Frontal cortex (tissue), 4 donors: ENCODE measurements at places on chromosomes 1 and 21. TPM values are rescaled to one million over a fixed set of nuclear protein-coding genes. Genes with fewer than 3 reads are reported as not detected.

PADI2 gene
- total RNA-seq: 0.41 TPM

RNF186 gene
- not detected for total RNA-seq

CAPN8 gene
- total RNA-seq: not detected

TNFAIP8L2 gene
- 0.82 TPM for total RNA-seq

DNA sequence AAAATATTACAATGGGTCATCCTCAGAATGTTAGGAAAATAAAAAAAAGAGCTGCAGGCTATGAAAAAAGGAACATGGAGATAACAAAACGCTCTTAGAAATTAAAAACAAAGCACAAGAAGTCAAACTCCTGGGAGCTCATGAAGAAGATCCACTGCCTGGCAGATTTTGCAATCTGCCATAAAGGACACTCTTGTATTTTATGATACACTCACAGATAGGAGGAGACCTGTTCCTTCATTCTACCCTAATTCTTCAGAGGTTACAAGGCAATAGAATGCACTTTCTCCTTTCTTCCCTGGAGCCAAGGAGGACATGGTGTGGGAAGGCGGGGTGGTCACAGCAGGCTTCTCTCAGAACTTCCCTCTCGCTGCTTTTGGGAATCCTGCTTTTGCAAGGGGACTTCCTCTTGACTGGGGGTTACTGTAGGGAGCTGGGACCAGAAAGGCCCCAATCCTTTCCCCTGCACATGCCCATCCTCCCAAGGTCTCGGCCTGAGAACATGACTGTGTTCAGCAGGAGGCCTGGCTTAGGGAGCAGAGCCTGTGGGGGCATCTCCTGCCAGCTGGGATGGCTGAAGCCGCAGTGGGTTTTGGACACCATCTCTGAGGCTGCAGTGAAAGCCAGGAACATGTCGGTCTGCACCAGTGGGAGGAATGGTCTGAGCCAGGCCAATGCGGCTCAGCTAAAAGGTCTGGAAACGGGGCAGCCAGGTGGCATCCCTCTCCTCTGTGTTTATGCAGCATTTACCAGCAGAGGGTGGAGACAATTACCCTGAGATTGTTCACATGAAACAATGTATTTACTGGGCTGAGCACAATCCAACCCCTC lies 44.8 kb downstream of the GPR161 start:
- no peak for DNase-seq

DNA sequence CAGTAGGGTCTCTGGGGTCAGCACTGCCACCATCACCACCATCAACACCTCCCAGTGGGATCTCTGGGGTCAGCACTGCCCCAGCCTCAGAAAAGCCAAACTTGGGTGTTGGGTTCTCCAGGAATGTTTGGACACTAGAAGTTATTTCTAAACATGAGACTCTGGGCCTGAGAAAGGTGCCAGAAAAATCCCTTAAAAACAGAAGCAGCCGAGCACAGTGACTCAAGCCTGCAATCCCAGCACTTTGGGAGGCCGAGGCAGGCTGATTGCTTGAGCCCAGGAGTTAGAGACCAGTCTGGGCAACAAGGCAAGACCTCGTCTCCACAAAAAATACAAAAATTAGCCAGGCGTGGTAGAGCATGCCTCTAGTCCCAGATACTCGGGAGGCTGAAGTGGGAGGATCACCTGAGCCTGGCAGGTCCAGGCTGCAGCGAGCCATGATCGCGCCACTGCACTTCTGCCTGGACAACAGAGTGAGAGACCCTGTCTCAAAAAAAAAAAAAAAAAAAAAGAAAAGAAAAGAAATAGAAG lies 470 bp downstream of the PTAFR start:
- DNase-seq: no peak

- DNase-seq: no peak
Observed at GRCh38 chr1:9990944-9991343, 6.1 kb upstream of the RBP7 start.

- no peak for DNase-seq
Observed at GRCh38 chr1:54096877-54097240, 43.5 kb downstream of the TCEANC2 start.

GRCh38 chr1:203182387-203182953 lies 4.0 kb downstream of the CHI3L1 start:
- DNase-seq: no peak

DNA sequence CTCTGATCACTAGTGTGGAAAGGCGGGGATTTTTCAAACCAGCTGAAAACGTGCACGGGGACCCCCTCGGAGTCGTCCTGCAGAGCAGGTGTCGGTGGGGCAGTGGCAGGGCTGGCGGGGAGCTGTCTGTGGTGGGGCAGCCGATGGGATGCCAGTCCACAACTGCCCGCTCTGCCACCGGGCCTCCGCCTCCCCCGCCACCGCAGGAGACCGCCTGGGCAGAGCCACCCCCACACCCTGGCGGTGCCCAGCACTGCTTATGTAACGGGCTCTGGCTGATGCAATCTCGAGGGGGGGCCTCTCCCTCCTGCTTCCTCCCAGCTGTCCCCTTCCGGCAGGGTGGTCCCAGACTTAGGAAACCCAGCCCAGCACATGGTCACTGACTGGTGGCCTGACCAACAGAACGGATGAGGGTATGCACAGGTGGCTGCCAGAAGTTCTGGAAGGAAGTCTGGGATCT lies 9.3 kb downstream of the CHD5 start:
- peak; percentile 68 for DNase-seq

DNA sequence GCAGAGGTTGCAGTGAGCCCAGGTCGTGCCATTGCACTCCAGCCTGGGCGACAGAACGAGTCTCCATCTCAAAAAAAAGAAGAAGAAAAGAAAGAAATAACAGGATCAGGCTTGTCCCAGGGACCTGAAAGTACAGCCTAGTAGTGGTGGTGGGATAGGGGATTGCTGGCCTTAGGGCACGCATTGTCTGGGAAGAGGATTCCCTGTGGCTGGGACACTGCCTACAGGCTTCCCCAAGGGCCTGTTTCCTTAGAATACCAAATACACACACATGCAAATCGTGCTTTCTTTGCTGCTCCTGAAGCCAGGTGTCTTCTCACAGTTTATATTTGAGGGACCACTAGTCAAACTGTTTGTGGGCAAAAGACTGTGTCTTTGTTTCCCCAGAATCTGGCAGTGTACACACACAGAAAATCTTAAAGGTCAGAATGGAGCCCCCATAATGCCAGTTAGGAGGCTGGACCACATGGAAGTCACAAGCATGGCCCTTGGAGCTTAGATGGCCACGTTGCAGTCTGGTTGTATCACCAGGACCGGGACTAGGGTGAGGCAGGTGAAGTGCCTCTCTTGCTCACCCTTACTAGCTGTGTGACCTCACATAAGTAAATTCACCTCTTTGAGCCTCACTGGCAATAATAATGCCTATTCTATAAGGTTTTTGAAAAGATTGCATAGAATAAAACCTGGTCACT lies 12.7 kb upstream of the ASAP3 start:
- DNase-seq: no peak
